ENCODE measurements at places on chromosomes 11 and 22. TPM values are rescaled to one million over a fixed set of nuclear protein-coding genes. Genes with fewer than 3 reads are reported as not detected.
A peak's percentile ranks its signal among the peaks of the same experiment; 100 is the strongest.

DNA sequence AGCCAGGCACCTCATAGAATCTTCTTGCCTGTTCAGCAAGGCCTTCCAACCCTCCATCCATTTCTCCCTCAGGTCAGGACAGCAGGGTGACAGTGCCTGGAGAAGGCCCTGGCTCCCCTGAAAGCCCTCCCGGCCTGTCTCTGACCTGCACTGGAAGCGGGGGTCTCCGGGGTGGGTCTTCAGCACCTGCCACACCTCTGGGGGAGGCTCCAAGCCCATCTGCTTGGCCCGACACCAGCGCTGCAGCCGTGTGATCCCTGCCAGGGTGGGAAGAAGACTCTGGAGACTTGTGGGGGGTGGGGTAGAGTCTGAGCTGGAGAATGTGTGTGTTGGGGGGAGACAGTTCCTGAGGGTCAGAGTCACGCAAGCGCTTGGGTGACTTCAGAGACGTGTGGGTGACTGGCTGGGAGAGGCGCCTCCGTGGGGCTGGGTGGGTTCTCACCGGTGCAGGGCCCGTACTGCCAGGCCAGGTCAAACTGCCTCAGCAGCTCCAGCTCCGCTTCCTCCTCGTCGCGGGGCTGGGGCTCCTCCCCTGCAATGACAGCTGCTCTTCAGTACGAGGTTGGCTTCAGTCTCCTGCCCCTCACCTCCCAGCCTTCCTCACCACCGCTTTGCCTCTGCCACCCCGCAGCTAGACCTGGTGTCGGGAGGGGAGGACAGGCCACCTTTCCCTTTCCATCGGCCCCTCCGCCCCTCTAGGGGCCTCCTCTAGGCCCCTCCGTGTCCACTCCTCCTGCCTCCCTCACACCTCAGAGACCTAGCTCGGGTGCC, 615 bp downstream of the POLD4 start:
- DNase-seq = no peak

Gene RIN1
- 23.6 TPM for total RNA-seq

Gene BATF2
- total RNA-seq = not detected

DNA sequence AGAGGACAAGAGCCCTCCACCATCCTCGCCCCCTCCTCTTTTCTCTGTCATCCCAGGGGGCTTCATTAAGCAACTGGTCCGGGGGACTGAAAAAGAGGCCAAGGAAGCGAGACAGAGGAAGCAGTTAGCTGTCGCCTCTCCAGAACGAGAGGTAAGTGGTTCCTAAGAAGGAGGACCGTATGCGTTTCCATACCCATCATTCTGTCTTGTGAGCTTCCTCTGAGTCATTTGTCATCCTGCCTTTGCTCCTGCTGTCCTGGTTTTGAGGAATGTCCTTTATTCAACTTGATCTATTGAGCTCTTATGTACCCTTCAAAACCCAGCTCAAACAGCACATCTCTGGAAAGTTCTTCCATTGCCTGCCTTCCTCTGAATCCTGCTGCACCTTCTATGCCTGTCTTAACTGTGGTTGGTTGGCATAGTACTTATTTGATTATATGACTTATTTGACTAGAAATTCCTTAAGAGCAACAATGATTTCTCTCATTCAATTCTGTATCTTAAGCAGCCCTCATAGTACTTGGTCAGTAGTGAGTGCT, 21.3 kb downstream of the MYO18B start:
- no peak for DNase-seq

DNA sequence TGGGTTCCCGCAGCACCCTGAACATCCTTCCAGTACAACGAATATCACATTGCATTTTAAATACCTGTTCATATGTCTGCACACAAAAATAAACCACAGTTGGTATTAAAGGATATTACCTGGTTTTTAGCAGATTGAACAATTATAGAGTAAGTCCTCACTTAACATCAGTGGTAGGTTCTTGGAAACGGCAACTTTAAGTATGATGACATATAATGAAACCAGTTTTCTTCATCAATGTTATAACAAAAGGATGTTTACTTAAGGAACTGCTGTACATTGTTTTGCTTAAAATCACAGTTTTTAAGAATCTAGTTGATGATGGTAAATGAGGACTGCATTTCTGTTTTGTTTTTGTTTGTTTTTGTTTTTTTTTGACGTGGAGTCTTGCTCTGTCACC, 28.0 kb downstream of the TRIM66 start:
- DNase-seq = no peak

Gene CLDN5
- total RNA-seq = not detected

DNA sequence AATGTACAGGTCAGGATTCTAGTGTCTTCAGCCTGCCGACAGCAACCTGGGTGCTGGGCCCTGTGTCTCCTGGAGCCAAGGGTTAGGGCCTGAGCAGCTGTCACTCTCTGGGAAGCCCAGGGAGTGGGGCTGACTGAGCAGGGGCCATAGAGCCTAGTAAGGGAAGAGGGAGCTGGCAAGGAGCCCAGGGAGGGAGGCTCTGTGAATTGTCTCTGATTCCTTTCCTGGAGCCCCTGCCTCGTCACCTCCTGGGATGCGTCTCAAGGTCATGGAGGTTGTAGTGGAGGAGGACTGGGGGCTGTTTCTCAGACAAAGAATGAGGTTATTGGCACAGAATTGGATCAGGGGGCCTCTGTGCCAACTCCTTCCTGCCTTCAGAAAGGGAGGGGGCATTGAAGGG, 11.8 kb downstream of the SOX10 start:
- no peak for DNase-seq

Gene COA4
- 55.8 TPM for total RNA-seq

GRCh38 chr11:134068829-134069425, at the start of gene JAM3:
Gene JAM3, plus strand, starts transcription at chr11:134069072. Its CDS starts 12 bp downstream, at chr11:134069084.
- peak; percentile 100 for DNase-seq

GRCh38 chr22:26740253-26740652, 82.9 kb downstream of the MIAT start:
- DNase-seq = no peak

Gene SVIP
- 8.4 TPM for total RNA-seq

- DNase-seq = no peak
These were observed 67.8 kb upstream of the DDI1 start for GRCh38 chr11:103968685-103969084.

DNA sequence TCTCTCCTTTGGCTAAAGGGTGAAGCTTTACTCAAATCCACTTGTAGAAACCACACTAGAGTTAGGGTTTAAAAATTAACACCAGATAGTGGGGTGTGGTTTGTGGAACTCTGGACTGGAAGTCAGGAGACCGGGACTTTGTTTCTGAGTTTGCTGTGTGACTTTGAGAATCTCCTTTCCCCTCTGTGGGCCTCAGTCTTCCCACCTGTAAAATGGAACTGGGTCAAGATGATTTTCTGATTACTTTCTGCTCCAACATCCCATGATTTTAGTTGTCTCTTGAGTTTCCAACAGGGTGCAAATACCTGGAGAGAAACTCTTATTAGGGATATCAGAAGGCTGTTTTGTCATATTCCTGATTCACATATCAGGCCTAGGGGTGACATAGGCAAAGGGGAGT, 301.0 kb downstream of the MIAT start:
- DNase-seq = no peak

- DNase-seq = no peak
These were observed 33.6 kb downstream of the PPME1 start for GRCh38 chr11:74204701-74205100.

DNA sequence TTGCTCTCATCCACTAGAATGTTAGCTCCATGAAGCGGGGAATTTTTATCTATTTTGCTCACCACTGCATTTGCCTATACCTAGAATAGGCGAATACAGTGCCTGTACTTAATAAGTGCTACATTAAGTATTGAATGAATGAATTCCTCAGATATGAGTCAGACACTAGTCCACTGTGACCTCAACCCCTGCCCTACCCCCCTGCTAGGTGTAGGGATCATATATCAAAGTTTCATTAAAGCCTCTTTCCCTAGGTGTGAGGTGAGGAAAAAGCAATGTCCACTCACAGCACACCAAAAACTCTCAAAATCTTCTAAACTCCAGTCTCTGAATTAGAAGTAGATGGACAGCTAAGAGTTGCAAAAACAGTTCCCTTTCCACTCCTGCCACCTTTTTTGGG, 9.8 kb upstream of the PSMA1 start:
- DNase-seq = no peak

DNA sequence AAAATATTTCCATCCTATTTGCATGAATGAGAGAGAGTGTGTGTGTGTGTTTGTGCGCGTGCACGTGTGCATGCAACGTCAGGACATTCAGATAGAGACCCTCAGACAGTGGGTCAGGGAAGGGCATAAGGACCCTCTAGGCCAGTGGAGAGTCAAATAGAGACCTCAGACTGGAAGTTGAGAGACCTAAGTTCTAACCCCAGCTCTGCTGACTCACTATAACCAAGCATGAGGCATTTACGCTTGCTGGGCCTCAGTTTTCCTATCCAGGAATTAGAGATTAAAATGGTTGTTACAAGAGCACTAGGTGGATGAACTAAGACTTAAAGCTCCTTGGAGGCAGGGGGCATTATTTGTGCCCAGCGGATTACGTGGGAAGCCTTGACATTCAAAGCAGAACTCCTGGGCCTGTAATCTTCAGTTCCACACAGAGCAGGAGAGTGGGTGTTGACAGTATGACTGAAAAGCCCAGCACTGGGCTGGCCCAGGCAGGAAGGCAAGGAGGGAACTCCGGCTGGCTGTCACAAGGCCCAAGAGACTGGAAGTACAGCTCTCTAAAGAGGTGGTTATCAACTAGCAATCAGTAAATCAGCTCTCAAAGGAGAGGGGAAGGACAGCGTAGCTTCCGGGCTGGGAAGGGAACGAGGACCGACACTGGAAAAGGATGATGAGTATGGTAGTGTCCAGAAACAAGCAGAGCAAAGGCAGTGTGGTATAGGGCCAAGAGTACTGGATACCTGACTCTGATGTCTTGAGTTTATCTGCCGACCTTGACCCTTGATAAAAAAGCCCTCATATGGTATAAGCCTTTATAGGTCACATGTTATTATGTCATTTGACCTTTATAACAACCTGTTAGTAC, 9.2 kb downstream of the RHOG start:
- no peak for DNase-seq

Gene PRODH
- total RNA-seq = 11.2 TPM

DNA sequence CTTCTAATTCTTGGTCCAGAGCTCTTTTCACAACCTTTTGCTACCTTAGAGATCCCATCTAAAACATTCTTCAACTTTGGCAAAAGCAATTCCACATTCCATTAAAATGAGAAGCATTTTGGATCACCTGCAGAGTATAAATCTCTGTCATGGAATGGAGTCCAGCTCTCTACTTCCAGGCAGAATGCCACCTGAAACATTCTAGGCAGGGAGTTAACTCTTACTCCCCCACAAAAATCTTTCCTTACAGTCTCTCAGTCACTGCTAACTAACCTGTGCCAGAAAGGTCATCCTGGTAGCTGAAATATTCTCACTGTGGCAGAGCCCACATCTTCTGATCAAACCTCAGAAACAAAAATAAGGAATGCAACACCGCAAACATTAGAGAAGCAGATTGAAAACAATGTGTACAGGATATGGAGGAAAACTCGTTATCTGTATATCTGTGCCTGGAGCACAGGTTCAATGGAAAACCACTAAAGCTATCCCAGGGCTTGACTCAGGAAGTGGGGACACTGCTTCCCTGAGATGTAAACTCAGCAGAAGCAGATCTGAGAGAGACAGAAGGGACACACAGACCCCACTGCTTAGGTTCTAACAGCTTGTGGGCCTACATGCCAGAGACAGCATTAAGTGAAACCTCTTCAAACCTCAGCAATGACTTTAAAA, 78.9 kb downstream of the KCNC1 start:
- DNase-seq = no peak

Data from osteocyte (in vitro differentiated cells).